ENCODE measurements at places on chromosomes 7 and 10.

- no peak for DNase-seq
Measured at GRCh38 chr7:6162331-6162620, 110.1 kb downstream of the CYTH3 start.

DNA sequence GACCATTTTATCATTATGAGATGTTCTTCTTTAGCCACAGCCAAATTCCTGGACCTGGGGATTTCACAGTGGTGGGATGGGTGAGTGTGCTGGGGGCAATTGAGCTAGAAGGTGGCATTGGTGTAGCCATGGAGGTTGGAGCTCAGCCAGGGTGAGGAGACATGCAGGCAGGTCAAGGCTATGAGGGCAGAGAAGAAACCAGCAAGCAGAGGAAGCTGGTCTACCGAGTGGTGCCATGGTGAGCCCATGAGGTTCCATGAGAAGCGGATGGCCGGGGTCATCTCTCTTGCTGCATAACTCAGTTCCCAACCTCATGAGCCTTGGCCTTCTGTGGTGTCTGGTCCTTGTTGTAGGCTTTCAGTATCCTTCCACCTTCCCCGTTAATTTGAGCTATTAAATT is 91.4 kb downstream of the CARD11 start:
- DNase-seq: no peak

- no peak for DNase-seq
Measured at GRCh38 chr10:35564341-35564968, 40.7 kb upstream of the GJD4 start.

DNA sequence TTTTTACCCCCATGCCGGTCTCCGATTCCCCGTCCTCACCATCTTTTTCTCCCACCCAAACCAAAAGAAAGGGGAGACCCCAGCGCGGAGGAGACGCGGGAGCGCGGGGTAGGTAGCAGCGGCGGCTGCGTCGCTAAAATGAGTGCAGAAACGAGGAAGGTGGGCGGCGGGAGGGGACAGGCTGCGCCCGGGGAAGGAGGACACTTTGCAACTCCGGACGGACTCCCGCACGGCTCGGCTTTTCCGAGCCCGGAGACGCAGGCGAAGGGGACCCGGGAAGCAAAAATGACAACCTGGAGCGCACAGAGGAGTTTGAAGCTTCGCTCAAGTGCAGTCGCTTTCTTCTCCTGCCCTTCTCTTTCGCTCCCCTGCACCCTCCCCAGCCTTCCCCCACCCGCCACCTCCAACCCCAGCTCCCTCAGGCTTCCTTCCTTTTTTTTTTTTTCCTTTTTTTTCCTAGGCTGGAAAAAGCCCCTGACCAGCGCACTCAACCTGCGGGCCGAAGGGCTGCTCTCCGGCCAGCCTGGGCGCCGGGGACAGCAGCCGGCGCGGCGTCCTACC is 453 bp downstream of the SFMBT2 start:
- DNase-seq: peak; percentile 32

GRCh38 chr7:148850564-148850963 is 33.5 kb downstream of the EZH2 start:
- DNase-seq: no peak

DNA sequence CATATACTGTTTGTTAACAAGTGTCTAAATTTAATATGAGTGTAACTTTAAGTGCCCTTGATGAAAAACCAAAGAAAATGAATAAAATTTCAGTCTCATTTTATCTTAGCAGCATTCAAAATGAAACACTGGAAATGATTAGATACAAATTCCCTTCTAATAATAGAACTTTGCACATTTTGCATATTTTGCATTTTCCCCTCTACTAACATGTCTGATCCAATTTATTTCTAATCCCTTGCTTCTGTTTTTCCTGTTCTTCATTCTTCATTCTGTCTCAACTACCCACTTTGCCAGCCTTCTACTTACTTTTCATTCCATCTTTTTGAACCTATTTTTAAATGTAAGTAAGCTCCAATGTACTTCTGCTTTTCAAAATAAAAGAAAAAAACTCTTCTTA is 42.7 kb upstream of the SEMA3D start:
- DNase-seq: no peak

GRCh38 chr7:131094685-131095084 is 233.0 kb upstream of the MKLN1 start:
- no peak for DNase-seq

DNA sequence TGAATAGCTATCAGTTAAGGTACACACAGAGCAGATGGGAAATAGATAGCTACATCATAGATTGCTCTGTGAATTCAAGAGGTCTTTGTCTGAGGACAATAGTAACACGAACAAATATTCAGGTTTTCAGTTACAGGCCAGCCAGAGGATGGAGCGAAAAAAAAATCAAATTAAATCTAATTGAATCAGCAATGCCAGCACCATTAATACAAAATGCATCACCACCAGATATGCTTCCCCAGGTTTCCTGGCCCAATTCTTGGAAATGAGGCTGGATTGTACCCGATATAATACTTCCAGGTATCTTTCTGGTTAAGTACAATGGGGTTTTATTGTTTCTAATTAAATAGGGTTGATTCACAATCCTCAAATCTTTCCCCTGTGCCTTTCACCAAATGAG is 975.8 kb upstream of the AUTS2 start:
- DNase-seq: no peak

- no peak for DNase-seq
Measured at GRCh38 chr7:102888561-102889233, 24.1 kb upstream of the LRRC17 start.

- no peak for DNase-seq
Measured at GRCh38 chr10:92957223-92958010, 103.2 kb upstream of the CYP26C1 start.

GRCh38 chr7:158350166-158350900 is 237.3 kb downstream of the PTPRN2 start:
- no peak for DNase-seq

- no peak for DNase-seq
Measured at GRCh38 chr10:117316701-117317100, 58.5 kb downstream of the PDZD8 start.

GRCh38 chr7:5629941-5630340 is 151.5 kb downstream of the RNF216 start:
- peak; percentile 76 for DNase-seq

DNA sequence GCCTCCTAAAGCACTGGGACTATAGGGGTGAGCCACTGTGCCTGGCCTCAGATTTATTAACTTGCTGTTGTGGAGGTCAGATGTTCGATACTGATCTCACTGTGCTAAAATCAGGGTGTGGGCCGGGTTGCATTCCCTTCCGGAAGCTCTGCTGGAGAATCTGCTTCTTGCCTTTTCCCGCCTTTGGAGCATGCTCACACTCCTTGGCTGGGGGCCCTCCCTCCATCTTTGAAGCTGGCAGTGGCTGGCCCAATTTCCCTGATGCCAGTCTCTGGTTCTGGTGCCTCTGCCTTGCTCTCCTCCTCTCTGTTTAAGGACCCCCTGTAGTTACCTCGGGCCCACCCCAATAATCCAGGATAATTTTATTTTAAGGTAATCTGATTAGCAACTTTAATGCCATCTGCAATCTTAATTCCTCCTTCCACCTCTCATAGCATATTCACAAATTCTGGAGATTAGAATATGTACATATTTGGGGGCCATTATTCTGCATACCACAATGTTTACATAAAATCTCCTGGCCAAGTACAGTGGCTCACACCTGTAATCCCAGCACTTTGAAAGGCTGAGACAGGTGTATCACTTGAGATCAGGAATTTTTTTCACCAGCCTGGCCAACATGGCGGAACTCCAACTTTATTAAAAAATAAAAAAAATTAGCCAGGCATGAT is 7.9 kb upstream of the PITRM1 start:
- no peak for DNase-seq

- DNase-seq: no peak
Measured at GRCh38 chr10:103855424-103855823, at the start of gene SH3PXD2A. TSS of gene SH3PXD2A (minus strand) at chr10:103855576. CDS start at chr10:103855266, 310 bp downstream.

DNA sequence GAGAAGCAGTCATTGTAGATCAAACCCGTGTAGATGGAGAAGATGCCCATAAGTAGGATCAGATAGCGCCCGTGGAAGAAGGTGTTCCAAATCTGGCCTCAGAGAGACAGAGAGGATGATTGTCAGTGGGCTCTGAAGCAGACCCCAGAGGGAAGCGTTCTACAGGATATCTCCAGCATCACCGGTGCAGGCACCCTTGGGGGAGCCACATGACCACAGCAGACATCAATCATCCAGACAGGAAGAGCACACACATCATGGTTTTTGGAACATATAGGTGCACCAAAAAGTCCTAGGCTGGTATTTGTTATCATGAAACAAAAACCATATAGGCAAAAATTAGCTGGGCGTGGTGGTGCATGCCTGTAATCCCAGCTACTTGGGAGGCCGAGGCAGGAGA is 44.0 kb upstream of the SVOPL start:
- peak; percentile 37 for DNase-seq

GRCh38 chr10:68553138-68553537 is 7.0 kb upstream of the TET1 start:
- DNase-seq: no peak

GRCh38 chr10:11227103-11227502 is 209.4 kb downstream of the CELF2 start:
- DNase-seq: peak; percentile 31

DNA sequence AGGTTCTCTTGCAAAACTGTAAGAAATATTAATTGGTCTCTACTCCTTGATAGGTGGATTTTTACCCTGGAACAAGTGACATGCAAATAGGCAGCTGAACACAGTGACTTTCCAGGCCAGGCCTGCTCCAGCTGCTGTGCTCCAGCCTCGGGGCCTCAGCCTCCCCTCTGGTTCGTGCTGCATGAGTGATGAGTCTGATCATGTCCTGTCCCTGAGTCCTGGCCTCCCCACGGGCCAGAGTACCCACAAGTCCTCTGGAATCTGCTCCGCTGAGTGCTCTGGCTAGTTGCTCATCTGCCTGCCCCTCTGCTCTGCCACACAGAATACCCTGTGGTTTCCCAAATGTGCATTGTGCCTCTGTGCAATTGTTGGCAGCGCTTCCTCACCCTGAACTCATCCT is 80.1 kb upstream of the PDZD8 start:
- no peak for DNase-seq

DNA sequence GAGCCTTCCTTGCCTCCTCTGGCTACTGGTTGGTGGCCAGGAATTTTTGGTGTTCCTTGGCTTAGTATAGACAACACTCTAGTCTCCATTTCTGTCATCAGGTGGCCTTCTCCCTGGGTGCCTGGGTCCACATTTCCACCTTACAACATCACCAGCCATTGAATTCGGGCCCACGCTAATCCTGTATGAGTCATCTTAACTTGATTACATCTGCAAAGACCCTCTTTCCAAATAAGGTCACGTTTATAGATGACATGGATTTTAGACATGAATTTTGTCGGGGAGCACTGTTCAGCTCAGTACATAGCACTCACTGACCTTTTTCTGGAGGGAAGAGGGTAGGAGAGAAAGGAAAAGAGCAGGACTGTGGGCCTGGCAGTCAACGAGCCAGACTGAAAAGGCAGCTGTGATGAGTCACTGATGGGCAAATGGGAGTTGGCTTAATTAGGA is 39.4 kb downstream of the MMRN2 start:
- DNase-seq: no peak

DNA sequence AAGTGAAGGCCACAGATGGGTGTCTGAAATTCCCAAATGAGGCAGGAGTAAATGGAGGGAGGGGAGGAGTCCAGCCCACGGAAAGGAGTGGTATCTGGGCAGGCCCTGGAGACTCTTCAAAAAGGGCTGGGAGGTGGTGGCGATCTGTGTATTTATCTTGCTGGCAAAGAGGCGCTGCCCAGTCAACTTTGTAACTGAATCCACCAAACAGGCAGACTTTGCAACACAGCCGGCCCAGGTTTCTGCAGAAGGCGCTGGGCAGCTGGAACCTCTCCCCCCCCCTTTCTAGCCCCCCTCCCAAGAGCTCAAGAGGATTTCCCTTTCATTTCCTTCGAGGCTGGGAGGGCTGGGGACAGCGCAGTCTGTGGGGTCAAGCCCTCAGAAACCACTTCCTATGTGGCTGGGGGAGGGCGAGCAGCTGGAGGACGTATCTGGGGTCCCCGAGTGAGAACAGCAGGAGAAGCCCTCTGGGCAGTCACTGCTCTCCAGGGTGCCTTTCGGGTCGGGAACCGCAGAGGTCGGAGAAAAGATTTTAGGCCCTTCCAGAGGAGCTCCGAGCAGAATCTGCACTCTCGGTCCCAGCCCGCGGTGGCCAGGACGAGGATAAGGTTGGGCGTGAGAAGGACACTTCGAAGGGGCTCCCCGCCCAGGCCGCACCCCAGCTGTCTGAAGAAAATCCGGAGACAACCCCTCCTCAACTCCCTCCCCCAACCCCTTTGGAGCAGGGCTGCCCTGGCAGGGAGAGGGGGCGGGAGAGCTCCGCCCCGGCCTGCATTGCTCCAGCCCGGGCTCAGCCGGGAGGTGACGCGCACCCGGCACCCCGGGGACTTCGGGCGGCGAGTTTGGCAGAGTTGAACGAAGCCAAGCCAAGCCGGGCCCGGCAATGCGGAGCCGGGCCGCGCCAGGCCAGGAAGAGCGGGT is 965 bp downstream of the ZCCHC24 start:
- peak; percentile 41 for DNase-seq

DNA sequence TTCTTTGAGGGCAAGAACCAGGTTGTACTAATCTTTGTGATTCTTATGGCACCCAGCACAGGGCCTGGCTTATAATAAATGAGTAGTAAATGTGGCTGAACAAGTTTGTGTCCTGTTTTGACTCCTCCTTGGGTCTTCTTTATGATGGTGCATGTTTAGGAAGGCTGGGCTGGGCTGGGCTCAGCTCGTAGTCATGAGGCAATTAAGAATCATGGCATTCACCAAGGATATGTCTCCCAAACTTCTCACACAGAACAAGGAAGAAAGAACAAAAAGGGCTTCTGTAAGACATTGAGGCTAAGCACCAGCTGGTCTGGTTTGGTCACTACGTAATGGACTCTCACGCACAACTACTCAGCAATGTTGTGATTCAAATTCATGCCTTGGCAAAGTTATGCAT is 30.5 kb upstream of the YAE1 start:
- DNase-seq: no peak

GRCh38 chr10:27529010-27529783 is 25.1 kb downstream of the RAB18 start:
- DNase-seq: no peak

DNA sequence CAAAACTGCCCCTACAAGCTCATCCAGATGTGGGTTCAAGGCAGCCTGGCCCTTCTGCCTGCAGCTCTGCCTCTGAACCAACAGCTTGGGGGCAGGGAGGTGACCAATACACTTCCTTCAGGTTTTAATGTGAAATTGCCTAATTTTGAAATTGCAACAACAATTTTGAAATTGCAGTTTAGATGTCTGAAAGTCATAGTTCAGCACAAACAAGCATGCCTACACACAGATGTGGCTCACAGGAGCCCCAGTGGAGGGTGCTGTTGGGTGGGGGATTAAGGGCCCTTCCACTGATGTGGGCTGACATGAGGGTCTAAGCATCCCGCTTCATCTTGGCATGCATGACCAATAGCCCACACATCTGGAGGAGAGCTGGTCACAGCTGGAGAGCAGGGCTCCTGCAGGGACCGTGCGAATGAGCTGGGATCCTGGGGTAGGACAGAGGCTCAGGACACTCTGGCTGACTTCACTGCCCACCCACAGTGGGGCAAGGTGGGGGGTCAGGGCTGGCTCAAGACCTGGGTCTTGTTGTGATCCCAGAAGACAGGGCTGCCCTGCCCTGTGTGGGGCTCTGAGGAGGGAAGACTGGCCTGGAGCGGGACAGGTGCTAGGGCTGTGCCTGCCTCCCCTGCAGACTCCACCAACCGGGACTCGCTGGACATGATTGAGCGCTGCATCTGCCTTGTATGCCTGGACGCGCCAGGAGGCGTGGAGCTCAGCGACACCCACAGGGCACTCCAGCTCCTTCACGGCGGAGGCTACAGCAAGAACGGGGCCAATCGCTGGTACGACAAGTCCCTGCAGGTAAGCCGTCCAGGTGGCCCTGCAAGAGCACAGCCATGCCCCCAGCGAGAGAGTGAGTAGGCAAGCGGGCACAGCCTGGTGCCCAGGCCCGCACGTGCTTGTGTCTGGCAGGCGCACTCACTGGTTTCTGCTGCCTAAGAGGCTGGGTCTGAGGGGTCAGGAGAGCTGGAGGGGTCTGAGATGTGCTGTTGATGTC is 32.3 kb downstream of the CHAT start:
- DNase-seq: no peak

Measured in activated CD4-positive, alpha-beta T cell treated with anti-CD3 and anti-CD28 coated beads, Interleukin-10, Interleukin-2, amounts not matched to agents 100 ng/mL and 50 ng/mL, durations not matched to agents 16 hours and 8 hours (primary cell).